Activated T-cell treated with anti-CD3 and anti-CD28 coated beads, Interleukin-2, amount 50 U/mL, for 24 hours (primary cell): ENCODE measurements at places on chromosomes 5 and 9.

- DNase-seq = no peak
Measured at GRCh38 chr9:4797854-4798150, 5.1 kb downstream of the RCL1 start.

GRCh38 chr9:76200745-76201144 is 193.5 kb downstream of the RFK start:
- no peak for DNase-seq

DNA sequence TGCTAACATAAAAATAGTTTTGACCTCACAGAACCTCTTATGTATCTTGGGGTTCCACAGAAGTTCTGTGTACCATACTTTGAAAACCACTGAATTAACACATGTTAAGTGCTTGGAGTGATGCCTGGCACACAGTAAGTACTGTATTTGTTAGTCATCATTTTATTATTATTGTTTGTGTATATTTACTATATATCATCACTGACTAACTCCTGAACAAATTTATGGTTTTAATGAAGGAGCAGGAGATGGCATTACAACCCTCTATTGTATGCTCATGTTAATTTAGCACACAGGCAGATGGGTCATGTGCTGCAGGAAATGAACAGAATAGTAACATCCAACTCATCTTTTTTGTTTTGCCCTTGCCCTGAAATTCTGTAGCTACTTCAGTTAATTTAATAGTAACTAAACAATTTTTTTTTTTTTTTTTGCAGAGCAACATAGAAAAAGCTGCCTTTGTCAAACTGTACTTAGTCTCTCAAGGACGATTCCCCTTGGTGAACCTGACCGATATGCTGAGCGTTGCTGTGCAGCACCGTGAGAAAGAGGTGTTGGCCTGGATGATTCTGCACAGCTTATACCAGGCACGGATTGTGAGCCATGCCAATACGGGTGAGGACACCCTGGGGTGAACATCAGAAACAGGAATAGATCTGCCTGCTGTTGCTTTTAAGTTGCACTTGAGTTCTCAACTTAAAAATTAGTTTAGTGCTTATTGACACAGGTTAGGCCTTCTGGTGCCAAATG is 45.4 kb downstream of the HACD4 start:
- no peak for DNase-seq

- DNase-seq = no peak
Measured at GRCh38 chr9:91166796-91167366, 194.8 kb downstream of the AUH start.

GRCh38 chr9:34046784-34047379 is 1.8 kb downstream of the UBAP2 start:
- no peak for DNase-seq

DNA sequence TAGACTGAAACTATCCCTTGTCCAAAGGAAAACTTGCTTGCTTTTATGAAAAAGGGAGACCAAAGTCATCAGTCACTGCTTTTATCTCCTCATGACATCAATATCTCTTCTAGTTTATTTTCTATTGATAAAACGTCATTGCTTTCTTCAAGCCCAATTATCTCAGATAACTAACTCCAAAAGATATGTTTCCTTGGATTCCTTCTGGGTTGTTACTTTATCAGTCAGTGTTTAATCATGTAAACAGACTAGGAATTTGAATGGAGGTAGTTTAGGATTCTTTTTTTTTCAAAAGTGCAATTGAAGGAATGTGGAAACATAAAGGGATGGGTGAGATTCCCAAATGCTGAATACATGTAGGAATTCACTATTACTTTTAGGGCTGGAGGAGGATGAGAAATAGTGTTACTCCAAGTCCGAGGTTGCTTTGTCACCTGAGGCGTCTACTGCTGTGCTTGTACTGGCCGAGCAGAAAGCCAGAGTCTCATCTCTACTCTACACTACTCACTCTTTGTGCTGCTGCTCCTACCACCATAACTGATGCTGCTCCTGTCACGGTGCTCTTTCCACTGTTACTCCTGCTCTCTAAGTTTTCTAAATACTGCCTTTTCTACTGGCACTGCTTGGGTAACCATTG is 1697.1 kb upstream of the NUDT12 start:
- no peak for DNase-seq

GRCh38 chr5:61370506-61370905 is 38.4 kb downstream of the ZSWIM6 start:
- no peak for DNase-seq

- DNase-seq = no peak
Measured at GRCh38 chr9:113131689-113132151, 19.1 kb upstream of the SLC31A2 start.

- DNase-seq = no peak
Measured at GRCh38 chr9:16461851-16462250, 408.6 kb downstream of the BNC2 start.

DNA sequence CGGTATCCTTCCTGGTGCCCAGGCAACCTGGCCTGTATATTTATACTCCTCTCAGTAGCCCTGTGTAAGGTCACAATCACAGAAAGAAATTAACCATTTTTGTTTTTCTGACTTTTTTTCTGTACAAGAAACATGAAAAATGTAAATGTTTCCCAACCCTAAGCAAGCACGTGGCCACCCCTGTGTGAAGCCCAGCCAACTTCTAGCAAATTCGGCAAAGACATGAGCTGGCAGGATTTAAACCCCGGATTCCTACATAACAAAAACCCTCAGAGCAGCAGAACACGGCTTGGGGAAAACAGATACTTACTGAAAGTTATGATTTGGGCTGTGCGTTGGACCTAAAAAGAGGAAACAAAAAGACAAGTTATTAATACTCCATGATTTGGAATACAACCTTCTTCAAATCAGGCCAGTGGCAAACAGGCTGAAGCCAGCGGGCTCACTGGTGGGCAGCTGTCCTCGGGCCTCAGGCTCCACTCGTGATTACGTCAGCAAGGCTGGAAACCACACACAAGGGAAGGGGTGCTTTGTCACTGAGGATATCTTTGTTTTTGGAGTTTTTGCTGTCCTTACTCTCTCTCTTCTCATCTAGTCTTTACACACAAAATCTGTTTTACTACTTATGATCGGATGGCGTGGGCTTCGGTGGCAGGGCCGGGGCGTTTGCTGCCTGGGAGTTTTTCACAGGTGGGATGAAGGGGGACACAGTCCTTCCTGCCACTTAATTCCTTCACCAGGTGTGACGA is 194.1 kb downstream of the ROR2 start:
- DNase-seq = no peak

- no peak for DNase-seq
Measured at GRCh38 chr9:118609355-118610044, 759.7 kb downstream of the BRINP1 start.

DNA sequence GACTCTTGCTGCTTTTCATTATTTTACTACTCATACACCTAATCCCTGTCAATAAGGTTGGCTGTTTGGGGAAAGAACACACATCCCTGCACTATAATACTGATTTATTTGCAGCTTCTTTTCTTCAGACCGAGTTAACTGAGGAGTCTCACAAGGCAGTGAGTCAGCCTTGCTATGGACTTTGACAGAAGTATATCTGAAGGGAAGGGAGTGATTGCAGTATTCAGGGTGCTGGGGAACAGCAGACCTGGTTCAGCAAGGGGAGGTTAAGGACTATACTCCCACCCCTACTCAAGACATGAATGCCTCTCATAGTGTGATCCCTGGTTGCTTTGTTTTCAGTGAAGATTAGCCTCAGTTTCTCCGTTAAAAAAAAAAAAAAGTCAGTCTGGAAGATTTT is 99.8 kb downstream of the TLE4 start:
- no peak for DNase-seq

- no peak for DNase-seq
Measured at GRCh38 chr5:88607492-88607891, 275.5 kb downstream of the MEF2C start.

- DNase-seq = no peak
Measured at GRCh38 chr5:4970171-4970570, 170.0 kb upstream of the ADAMTS16 start.

DNA sequence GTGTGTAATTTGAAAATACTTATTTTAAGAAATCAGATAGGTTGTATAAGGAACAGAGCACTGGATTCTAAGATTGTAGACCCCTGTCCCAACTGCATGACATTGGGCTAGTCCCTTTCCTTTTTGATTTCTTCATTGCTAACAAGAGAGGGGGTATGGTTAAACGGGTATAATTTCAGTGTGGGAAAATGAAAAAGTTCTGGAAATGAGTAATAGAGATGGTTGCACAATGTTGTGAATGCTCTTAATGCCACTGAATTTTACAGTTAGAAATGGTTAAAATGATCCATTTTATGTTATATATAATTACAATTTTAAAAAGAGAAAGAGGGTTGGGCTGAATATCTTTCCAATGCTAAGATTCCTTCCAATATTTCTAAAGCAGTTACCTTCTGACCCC is 103.3 kb upstream of the LHFPL2 start:
- no peak for DNase-seq

- DNase-seq = no peak
Measured at GRCh38 chr9:19988281-19988680, 199.4 kb upstream of the SLC24A2 start.
